ENCODE measurements at places on chromosomes 5 and 9.

DNA sequence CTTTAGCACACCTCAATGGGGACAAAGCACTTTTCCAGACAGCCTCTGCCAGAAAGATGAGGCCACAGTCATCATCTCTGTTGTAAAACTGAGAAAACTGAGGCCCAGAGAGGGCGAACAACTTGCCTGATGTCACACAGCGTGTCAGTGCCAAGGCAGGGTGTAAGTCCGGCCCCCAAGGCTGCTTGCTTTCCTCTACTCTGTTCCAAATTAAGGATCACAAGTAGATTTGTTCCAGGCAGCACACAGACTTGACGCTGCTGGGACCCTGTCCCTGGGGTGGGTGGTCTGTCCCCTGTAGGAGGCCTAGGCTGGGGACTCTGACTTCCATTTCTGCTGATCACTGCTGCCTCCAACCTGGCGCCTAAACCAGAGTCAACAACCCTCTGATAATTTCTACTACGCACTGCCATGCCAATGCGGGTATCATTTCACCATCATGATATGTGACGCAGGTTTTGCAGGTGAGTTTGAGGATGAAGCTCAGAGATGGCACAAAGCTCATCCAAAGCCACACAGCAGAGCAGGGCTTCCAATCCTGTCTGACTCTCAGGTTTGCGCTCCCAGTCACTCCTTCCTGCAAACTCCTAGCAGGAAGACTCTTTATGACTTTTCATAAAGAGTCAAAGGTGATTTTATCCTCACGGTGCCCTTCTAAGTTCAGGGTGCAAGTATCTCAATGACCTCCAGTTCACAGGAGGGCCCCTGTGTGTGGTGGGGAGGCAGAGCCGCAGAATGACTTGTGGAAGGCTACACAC lies 13.5 kb upstream of the RALGDS start:
- DNase-seq = no peak

DNA sequence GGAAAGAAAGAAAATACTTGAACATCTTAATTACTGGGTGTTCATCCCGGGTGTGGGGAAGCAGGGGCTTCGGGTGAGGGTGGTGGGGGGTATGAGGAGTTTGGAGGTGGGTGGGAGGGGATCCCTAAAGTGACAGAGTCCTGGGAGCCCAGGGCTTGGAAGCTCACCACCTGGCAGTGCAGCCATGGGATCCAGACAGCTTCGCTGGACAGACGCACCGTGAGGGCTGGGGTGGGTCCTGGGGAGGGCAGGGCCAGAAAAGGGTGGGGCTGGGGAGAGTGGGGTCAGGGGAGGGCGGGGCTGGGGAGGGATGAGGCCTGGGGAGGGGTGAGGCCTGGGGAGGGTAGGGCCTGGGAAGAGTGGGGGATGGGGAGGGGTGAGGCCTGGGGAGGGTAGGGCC lies 127.5 kb upstream of the LPCAT1 start:
- no peak for DNase-seq

DNA sequence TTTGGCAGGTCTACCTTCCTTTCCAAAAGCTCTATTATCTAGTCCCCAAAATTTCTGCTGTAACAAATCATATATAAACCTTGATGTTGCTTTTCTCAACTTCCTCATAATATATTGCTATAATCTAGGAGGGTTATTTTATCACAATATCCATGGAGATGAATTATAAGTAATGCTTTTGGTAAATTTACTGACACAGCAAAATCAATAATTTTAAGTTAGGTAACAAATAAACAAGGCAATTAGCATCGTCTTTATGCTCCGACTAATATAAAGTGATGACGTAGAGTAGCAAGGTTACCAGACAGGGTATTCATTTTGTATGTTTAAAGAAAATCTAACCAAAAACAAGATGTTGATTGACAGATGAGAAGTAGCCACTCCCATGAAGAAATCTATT lies 132.3 kb upstream of the ST8SIA4 start:
- no peak for DNase-seq

DNA sequence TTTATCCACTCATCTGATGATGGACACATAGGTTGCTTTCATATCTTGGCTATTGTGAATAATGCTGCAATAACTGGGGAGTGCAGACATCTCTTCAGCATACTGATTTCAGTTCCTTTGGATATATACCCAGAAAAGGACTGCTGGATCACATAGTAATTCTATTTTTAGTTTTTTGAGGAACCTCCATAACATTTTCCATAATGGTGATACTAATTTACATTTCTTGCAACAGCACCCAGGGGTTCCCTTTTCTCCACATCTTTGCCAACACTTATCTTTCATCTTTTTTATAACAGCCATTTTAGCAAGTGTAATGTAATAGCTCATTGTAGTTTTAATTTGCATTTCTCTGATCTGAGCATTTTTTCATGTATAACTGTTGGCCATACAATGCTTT lies 34.1 kb upstream of the NR4A3 start:
- no peak for DNase-seq

- DNase-seq = no peak
Measured at GRCh38 chr5:54113060-54113459, 197.3 kb downstream of the ARL15 start.

GRCh38 chr5:65933295-65933694 lies 6.9 kb downstream of the ERBIN start:
- DNase-seq = no peak

DNA sequence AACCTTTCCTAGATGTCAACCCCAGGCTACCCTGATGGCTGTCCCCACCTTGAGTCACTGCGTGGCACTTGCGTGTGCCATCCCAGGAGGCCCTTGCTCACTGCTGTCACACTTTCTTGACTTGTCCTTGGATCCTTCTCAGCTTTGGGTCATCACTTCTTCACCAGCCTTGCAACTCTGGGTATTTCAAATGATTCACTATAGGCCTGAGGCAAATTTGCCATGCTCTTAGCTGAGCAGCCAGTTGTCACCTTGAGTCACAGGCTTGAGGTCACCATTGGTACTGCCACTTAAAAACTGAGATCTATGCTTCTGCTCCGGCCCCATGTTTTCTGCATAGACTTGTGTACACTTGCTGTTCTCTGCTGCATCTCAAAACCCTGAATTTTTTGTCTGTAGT lies 84.7 kb downstream of the BASP1 start:
- no peak for DNase-seq

DNA sequence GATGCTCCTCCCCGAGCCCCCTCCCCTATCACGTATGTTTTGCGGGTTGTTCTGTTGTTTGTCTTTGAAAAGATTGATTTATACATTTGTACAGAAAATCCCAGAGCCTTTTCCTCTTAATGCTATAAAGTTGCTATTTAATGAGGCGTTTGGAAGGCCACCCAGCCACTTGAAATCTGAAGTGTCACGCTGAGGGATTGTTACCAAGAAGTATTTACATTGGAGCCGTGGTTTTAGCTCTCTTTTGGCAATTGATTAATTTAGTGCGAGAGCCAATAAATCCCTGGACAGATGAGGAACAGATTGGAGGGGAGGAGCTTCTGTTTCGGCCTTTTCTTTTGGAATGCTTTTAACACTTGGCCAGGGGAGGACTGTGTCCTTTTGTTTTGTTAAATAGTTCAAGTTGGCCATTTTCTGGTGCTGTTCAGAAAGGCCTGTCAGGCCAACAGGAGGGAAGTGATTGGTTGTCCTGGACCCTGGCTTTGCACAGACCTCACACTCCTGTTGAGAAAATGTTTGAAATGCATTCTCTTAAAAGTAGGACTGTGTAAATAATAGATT lies 250.2 kb downstream of the PDZD2 start:
- DNase-seq = no peak

GRCh38 chr5:74325866-74326265 lies 314.7 kb downstream of the ENC1 start:
- DNase-seq = no peak

- DNase-seq = no peak
Measured at GRCh38 chr5:148466236-148466580, 82.5 kb downstream of the FBXO38 start.

DNA sequence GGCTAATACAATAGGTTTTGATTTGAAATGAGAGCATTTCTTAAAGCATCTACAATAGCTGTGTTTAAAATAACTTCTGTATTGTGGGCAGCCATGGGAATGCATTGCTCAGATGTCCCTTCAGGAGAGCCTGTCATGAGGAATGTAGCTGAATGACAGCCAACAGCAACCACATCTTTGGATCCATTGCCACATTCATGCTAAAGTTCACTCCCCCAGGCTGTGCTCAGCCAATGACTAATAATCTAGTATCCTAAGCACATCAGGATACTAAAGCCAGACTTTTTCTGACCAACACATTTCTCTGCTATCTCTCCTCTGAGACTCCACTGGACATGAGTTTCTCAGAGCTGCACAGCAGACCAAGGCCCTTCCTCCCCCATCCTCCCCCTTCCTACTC lies 45.5 kb downstream of the HTR1A start:
- DNase-seq = no peak

DNA sequence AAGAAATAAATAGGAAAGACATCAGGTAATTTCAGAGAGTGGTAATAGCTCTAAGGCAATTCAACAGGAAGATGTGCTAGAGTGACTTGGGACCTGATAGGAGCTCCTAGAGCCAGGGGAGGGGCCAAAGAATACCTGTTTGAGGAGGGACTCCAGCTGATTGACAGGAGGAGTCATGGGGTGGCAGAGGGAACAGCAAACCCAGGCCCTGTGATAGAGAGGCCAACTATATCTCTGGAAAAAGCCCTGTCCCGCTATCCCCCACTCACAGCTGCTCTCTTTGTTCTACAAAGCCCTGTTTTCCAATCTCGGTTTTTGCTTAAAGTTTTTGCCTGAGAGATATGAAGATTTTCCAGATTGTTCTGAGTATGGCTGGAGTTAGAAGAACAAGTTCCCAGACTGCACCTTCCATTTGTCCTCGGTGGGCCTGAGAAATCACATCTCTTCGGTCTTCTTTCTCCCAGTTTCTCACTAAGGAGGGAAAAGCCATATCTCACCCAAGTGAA lies 9.0 kb upstream of the NSD1 start:
- no peak for DNase-seq

DNA sequence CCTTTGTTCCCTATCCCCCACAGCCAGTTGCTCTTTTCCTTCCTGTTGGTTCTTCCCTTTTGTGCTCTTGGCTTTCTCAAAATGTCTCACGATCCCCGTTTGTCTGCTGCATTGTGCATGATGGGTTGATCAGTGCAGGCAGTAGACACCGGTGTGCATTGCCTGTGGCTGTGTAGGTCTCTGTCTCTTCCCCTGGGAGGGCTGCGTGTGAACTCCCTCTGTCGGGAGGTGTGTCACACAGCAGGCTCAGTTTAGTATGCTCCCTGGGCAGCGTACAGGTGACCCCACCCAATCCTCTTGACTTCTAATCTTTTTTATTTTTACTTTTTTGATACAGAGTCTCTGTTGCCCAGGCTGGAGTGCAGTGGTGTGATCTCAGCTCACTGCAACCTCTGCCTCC lies 265.3 kb downstream of the FSTL4 start:
- DNase-seq = no peak

GRCh38 chr9:121735065-121735792 lies 83.8 kb downstream of the DAB2IP start:
- no peak for DNase-seq

GRCh38 chr5:171162596-171162995 lies 146.5 kb upstream of the TLX3 start:
- no peak for DNase-seq

GRCh38 chr5:93303291-93303691 lies 277.7 kb downstream of the NR2F1-AS1 start:
- no peak for DNase-seq

DNA sequence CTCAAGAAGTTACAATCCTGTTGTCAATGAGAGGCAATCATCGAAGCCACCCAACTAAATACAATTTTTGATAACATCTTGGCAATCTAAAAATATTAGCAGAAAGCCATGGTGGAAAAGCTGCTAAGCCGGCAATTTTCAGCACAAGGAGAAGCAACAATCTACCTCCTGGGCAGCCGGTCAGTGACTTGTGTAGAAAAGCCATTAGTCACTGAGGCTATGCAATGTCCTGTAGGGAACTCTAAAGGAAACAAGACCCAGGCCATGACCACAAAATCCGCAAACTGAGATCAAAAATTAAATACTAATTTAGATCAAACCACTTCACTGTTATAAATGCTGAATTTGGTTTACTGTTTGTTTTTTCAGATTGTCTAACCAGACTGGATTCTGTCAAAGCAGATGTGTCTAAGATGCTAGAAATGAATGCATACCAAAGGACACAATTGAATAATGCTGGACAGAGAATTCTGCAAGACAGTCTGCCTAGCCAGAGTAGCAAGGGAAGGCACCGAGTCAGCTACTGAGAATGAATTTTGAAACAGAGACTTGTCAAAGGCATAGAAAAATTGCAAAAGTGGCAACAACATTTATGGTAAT lies 384.8 kb downstream of the PRELID2 start:
- DNase-seq = no peak

DNA sequence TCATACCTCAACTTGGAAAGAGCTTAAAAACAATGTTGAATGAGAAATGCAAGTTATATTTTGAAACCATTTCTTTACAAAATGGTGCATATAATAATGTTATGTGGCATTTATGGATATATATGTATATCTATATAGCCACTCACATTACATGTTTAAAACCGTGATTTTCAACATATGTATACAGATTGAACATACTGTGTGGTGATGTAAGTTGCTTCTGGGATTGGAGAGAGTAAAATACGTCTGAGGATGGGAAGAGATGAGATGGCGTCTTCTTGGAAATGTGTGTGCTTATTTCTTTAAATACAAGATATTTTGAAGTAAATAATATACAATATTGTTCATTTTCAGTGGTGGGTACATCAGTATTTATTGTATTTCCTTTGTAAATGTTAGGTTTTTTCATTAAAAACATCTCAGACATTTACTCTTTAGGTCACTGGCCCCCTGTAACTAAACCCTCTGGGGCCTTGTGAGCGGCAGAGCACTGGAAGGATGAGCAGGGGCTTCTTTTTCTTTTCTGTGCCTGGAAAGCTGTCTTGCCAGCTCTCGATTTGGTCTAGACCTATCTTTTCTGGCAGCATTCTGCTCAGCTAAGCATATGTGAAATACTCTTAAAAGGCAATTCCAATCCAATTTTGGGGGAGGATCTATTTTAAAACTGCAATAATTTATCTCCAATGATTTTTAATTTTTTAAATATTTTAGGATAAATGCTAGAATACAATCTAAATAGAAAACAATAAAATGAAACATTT lies 42.8 kb upstream of the HMHB1 start:
- no peak for DNase-seq

GRCh38 chr9:104092875-104093600 lies 1.1 kb upstream of the SMC2 start:
- DNase-seq = no peak

GRCh38 chr5:131364507-131365050 lies 100.7 kb downstream of the CDC42SE2 start:
- no peak for DNase-seq

DNA sequence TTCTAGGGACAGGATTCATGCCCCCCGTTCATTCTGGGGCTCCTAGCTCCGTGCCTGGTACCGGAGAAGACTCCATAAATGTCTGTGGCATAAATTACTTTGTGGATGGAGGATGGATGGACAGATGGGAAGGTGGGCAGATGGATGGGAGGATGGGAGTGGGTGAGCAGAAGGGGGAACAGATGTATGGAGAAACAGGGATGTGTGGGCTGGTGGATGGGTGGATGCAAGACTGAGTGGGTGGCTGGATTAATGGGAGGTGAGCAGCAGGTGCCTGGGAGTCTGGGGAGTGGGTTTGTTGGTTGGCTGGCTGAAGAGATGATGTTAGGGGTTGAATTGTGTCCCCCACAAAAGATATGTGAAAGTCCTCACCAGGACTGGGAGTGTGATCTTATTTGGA lies 43.5 kb downstream of the SARDH start:
- no peak for DNase-seq
